Uterus (tissue), 4 donors: ENCODE measurements at places on chromosomes 1 and 21. TPM values are rescaled to one million over a fixed set of nuclear protein-coding genes. Genes with fewer than 3 reads are reported as not detected.
A peak's percentile ranks its signal among the peaks of the same experiment; 100 is the strongest.

DNA sequence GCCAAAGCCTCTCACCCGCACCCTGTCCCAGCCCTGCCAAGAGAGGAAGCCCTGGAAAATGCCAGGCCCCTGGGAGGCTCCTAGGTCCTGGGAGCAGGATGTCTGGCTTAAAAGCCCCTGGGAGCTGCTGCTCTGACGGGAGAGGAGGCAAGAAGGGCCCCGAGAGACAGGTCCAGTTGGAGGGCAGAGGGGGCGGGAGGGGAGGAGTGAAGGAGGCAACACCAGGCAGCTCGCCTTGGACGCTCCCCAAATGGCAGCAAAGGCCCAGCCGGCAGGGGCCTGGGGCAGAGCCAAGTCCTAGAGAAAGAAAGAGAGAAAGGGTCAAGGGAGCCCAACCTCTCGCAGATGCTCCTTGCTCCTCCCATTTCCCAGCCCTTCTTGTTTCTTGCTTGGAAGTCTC lies 6.8 kb downstream of the ETV3L start:
- no peak overlapping the region for H3K27ac ChIP-seq
- no peaks in the 10 kb centered on the region for H3K4me1 ChIP-seq
- DNase-seq = peak; percentile 49
- no peaks in the 10 kb centered on the region for H3K36me3 ChIP-seq
- H3K27me3 ChIP-seq = no peaks in the 10 kb centered on the region
- H3K4me3 ChIP-seq = no peak overlapping the region

DNA sequence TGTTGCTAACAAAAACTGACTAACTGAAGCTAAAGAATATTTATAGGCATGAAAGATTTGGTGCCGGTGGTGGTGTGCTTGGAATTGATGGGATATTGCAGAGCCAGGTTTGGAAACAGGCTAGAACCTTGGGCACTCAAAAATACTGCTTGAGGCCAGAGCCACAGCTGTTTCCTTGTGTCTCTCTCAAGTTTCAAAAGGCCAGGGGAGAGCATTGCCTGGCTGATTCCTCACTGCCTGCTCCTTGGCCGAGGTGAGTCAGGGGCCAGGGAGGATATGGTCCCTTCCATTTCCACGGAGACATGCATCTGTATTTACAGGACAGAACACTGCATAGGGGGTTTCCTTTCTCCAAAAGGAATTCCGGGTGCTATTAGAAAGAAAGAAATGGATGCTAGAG lies 36.1 kb upstream of the IVNS1ABP start:
- H3K27me3 ChIP-seq = no peaks in the 10 kb centered on the region
- no peaks in the 10 kb centered on the region for H3K4me1 ChIP-seq
- no peak overlapping the region for H3K27ac ChIP-seq
- no peak for DNase-seq

GRCh38 chr1:223849352-223850254 lies 3.9 kb upstream of the TP53BP2 start:
- H3K4me3 ChIP-seq = no peak overlapping the region
- H3K27me3 ChIP-seq = no peaks in the 10 kb centered on the region
- H3K27ac ChIP-seq = no peak overlapping the region
- DNase-seq = no peak
- no peaks in the 10 kb centered on the region for H3K4me1 ChIP-seq
- no peaks in the 10 kb centered on the region for H3K36me3 ChIP-seq

DNA sequence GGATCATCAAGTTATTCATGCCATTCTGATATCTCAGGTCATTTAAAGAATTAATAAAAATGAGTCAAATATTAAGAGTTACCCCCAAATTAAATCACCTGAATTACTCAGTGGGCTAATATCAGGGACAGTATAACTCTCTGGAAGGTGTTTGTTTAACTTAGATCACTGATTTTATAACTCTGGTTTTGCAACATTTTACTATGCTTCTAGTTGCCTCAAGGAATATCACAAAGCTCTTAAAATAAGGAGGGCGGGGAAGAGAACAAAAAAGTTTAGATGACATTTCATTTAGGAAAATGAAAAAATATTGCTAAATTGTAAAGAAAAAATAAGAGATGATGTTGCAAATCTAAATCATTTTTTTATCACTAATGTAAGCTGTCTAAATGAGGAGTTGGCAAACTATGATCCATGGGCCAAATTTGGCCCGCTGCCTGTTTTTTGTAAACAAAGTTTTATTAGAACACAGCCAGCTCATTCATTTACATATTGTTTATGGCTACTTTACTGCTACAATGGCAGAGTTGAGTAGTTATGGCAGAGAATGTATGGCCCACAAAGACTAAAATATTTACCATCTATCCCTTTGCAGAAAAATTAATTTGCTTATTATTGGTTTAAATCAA lies 31.9 kb upstream of the SLC19A2 start:
- H3K27me3 ChIP-seq = no peaks in the 10 kb centered on the region
- H3K4me1 ChIP-seq = no peaks in the 10 kb centered on the region
- no peak for DNase-seq
- H3K4me3 ChIP-seq = no peak overlapping the region

GRCh38 chr1:222750651-222751050 lies 13.6 kb downstream of the FAM177B start:
- no peak overlapping the region for H3K27ac ChIP-seq
- H3K4me3 ChIP-seq = no peak overlapping the region
- no peaks in the 10 kb centered on the region for H3K27me3 ChIP-seq
- H3K36me3 ChIP-seq = no peaks in the 10 kb centered on the region
- no peaks in the 10 kb centered on the region for H3K4me1 ChIP-seq
- no peak for DNase-seq

DNA sequence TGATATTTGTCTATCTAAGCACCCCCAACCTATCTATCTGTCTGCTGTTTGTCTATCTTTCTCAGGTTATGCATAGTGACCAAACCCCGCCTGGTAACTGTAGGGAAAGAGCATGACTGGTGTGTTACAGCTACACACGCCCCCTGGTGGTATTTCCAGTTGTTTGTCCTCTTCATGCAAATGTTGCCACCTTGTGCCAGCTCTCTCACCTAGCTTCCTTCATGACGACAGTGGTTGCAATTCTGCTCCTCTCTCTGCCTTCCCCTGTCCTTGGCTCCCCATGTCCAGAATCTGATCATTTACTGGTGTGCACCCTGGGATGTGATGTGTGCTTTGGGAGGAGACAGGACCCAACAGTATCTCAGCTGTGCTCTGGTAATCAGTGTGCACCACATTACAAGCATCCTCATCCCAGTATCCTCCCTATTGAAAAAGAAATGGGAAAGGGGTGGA lies 8.1 kb upstream of the INKA2 start:
- no peaks in the 10 kb centered on the region for H3K36me3 ChIP-seq
- H3K4me3 ChIP-seq = no peak overlapping the region
- no peaks in the 10 kb centered on the region for H3K4me1 ChIP-seq
- H3K27ac ChIP-seq = no peak overlapping the region
- DNase-seq = peak; percentile 56
- no peaks in the 10 kb centered on the region for H3K27me3 ChIP-seq

GRCh38 chr1:221025501-221025900 lies 146.3 kb downstream of the HLX start:
- no peaks in the 10 kb centered on the region for H3K27me3 ChIP-seq
- no peaks in the 10 kb centered on the region for H3K36me3 ChIP-seq
- DNase-seq = no peak
- no peak overlapping the region for H3K4me3 ChIP-seq

- no peak overlapping the region for H3K4me3 ChIP-seq
- peak; percentile 36 for DNase-seq
- no peaks in the 10 kb centered on the region for H3K27me3 ChIP-seq
- H3K27ac ChIP-seq = no peak overlapping the region
- H3K36me3 ChIP-seq = no peaks in the 10 kb centered on the region
Measured at GRCh38 chr21:44792702-44793591, 8.7 kb downstream of the UBE2G2 start.

DNA sequence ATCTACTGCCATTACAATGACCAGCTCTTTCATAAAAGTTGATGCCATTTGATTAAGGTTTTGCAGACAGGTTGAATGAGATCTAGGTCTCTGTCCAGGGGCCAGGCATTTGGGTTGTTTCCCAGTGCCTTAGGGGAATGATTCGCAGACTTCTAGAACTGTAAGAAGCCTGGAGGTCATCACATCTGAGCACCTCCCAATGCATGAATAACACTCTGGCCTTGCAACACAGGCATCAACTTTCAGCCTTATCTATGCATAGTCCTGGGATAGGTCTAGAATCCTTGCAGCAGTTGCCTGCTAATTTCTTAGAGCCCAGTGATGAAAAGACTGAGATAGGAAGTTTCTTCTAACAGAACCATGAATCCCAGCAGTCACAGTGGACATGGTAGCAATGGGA lies 44.8 kb upstream of the KCND3 start:
- no peaks in the 10 kb centered on the region for H3K36me3 ChIP-seq
- no peaks in the 10 kb centered on the region for H3K27me3 ChIP-seq
- H3K4me1 ChIP-seq = no peaks in the 10 kb centered on the region
- no peak for DNase-seq

DNA sequence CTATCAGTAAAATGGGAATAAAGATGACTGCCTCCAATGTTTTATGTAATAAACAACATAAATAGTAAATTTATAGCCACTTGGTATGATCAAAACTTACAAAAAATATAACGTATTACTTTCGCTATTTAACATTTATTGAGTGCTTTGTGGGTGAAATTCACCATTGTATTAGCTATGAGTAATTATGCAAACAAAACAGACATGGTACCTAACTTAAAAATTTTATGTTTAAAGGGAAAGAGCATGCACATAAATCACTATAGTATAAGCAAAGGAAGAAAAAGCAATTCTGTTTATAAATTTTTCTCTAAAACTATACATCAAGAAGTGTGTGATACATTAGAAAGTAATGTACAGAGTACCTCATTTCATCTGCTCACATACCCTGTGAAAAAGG lies 1046.2 kb downstream of the NCAM2 start:
- H3K27ac ChIP-seq = no peak overlapping the region
- no peaks in the 10 kb centered on the region for H3K27me3 ChIP-seq
- H3K36me3 ChIP-seq = no peaks in the 10 kb centered on the region
- DNase-seq = no peak
- H3K4me3 ChIP-seq = no peak overlapping the region

- H3K27me3 ChIP-seq = no peaks in the 10 kb centered on the region
- peaks cover 12% of the 10 kb centered on the region for H3K4me1 ChIP-seq
- no peak overlapping the region for H3K4me3 ChIP-seq
- DNase-seq = peak; percentile 58
Measured at GRCh38 chr1:12454406-12455391, 163.3 kb downstream of the DHRS3 start.

- no peaks in the 10 kb centered on the region for H3K4me1 ChIP-seq
- no peak overlapping the region for H3K27ac ChIP-seq
- no peaks in the 10 kb centered on the region for H3K27me3 ChIP-seq
- H3K4me3 ChIP-seq = no peak overlapping the region
- H3K36me3 ChIP-seq = no peaks in the 10 kb centered on the region
Measured at GRCh38 chr1:199678771-199679170, 348.7 kb upstream of the NR5A2 start.

- no peaks in the 10 kb centered on the region for H3K27me3 ChIP-seq
- no peak overlapping the region for H3K4me3 ChIP-seq
- H3K27ac ChIP-seq = no peak overlapping the region
- H3K36me3 ChIP-seq = no peaks in the 10 kb centered on the region
Measured at GRCh38 chr21:15682186-15682895, 47.4 kb upstream of the USP25 start.

- no peaks in the 10 kb centered on the region for H3K36me3 ChIP-seq
- no peak overlapping the region for H3K4me3 ChIP-seq
- DNase-seq = no peak
- no peaks in the 10 kb centered on the region for H3K4me1 ChIP-seq
Measured at GRCh38 chr1:83901547-83902155, 97.3 kb downstream of the TTLL7 start.

- H3K4me3 ChIP-seq = no peak overlapping the region
- H3K36me3 ChIP-seq = no peaks in the 10 kb centered on the region
Measured at GRCh38 chr1:1026599-1027413, 6.9 kb downstream of the AGRN start.

DNA sequence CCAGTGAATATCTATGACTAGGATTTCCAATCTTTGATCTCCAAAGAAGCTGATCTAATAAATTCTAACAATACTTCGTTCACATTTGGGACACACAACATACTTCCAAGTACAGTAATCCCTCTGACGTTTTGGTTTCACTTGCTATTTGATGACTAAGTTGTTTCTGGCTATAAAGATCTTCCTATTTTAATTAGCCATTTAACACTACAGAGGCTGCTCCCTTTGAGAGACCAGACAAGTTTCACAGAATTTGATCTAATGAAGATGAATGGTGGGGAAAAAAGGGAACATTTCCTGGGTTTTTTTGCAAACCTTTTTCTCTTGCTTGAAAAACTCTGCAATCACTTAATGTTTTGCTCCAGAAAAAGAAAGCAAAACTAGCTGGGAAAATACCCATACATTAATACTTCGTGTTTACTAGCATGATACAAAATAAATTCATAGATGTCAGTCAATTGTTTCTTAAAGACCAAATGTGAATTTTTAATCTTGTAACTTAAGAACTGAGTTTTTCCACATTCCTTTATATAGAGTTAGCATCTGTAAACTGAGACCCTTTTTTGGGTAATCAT lies 28.0 kb upstream of the GLIS1 start:
- no peak for DNase-seq
- H3K27me3 ChIP-seq = no peaks in the 10 kb centered on the region
- H3K4me3 ChIP-seq = no peak overlapping the region
- no peaks in the 10 kb centered on the region for H3K36me3 ChIP-seq

GRCh38 chr1:88514544-88515060 lies 169.5 kb upstream of the PKN2 start:
- no peak overlapping the region for H3K27ac ChIP-seq
- no peaks in the 10 kb centered on the region for H3K4me1 ChIP-seq
- H3K4me3 ChIP-seq = no peak overlapping the region
- no peaks in the 10 kb centered on the region for H3K27me3 ChIP-seq

DNA sequence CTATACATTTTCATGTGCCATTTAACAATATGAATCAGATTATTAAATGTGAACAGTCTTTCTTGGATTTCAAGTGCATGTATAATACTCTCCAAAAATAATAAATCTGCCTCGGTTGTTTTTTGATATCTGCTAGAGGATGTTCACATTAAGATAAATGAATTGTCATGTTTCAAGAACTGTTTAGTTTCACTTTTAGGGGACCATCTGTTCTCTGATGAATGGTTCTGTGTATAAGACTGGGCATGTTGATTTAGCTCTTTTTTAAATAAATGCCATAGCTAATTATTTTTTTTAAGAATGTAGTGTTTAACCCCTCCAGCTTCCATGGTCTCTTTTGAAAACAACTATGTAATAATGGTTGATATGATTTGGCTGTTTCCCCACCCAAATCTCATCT lies 1245.1 kb upstream of the ADGRL4 start:
- H3K4me1 ChIP-seq = no peaks in the 10 kb centered on the region
- DNase-seq = no peak
- no peaks in the 10 kb centered on the region for H3K36me3 ChIP-seq
- H3K4me3 ChIP-seq = no peak overlapping the region
- no peaks in the 10 kb centered on the region for H3K27me3 ChIP-seq
- H3K27ac ChIP-seq = no peak overlapping the region

OMA1 gene
- 45.9 TPM for total RNA-seq

ZFP69 gene
- total RNA-seq = 6.2 TPM

FMO3 gene
- total RNA-seq = 0.14 TPM

TIE1 gene
- 64.2 TPM for total RNA-seq

FMO5 gene
- total RNA-seq = 3.8 TPM
